Activated CD4-positive, alpha-beta T cell treated with anti-CD3 and anti-CD28 coated beads for 48 hours (primary cell): ENCODE measurements at places on chromosomes 3 and 15.

GRCh38 chr3:135192929-135193328, 397.9 kb downstream of the EPHB1 start:
- no peak for DNase-seq

- DNase-seq: no peak
These were observed 13.3 kb downstream of the TLE3 start for GRCh38 chr15:70084461-70084860.

DNA sequence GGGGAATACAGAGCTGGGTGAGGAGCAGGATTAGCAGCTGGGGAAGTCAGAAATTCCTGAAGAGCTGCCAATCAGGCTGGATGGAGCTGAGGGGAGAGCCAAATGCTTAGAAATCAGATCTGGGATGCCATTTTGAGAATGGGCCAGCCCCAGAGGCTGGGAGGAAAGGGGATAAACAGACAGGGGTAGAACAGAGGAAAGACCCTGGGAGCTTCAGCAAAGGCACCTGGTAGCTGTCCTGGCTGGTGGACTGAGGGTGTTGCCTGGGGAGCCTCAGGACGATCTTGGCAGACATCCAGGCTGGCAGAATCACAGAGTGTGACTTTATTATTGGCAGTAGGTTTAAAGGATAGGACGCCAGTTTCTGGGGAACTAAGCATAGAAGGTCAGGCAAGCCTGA, 97.8 kb downstream of the SQOR start:
- no peak for DNase-seq

GRCh38 chr15:77656294-77656693, 23.6 kb upstream of the LINGO1 start:
- DNase-seq: no peak

DNA sequence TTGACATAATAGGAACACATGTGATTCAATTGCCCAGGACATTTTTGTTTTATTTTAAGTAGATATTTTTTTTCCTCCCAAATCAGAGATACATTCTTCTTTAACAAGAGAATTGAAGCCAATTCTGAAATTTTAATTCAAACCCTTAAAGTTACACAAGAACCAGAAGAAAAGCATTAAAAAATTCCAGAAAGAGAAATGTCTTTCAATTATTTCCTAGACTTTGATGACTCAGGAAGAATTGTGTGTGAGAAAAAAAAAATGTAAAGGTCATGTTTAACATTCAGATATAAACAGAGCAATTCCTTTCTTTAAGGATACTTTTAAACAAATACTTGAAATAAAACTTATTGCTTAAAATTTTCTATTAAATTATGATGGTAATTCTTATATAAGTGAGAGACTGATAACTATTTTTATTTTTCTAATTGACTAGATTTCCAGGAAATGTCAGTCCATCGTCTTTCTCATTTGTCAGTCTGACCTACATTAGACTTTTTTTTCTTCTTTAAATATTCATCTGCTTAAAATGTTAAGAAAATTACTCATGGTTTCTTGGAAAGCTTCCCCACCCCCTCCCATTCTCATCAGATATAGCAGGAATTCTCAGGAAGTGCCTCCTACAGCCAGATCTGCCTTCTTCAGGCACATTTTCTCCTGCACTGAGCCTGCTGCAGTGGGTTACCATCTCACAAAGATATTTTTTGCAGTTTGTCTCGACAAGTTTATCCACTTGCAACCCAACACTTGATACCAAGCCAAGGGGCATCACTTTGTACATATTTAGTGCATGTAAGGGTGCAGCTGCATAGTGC, 261.8 kb upstream of the CBLB start:
- no peak for DNase-seq

- no peak for DNase-seq
These were observed 1072.0 kb downstream of the NSUN3 start for GRCh38 chr3:95134693-95135413.

- DNase-seq: no peak
These were observed 28.8 kb downstream of the ACAA1 start for GRCh38 chr3:38107911-38108648.

GRCh38 chr3:51712038-51712420, 5.2 kb downstream of the GRM2 start:
- no peak for DNase-seq

DNA sequence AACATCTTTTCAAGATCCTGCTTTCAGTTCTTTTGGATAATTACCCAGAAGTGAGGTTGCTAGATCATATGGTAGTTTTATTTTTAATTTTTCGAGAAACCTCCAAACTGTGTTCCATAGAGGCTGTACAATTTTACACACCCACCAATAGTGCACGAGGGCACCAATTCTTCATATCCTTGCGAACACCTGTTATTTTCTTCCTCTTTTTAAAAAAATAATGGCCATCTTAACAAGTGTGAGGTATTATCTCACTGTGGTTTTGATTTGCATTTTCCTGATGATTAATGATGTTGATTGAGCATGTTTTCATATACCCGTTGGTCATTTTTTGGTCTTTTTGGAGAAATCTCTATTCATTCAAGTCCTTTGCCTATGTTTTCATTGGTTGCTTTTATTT, 17.6 kb upstream of the CEP152 start:
- DNase-seq: no peak

DNA sequence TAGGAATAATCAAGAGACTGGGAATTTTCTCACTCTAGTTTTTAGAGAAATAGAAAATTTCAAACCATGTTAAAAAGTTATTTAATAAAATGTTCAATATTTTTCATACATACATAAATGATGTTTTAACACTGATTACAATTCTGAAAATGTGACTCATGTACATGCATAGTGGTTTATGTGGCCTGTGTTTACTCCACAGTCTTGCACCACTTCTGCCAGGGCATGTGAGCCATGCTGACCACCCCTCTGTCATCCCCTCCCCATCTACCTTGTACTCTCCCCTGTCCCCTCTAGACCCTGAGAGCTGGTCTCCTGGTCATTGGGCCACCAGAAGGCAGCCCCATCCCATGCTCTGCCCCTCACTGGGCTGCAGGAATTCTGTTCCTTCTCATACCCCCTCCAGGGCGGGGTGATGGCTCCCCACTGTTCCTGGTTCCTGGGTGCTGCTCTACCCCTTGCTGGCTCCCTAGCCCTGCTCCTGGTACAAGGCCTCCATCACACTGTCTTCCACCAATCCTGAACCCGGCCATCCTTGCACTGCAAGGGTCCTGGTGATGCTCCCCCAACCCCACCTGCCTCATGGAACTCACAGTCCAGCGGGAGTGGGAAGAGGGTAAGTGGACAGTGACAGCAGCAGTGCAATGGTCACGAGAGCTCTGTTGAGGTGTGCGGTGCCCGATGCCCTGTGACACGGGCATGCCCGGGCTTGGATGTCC, 24.2 kb upstream of the SLC41A3 start:
- DNase-seq: no peak
